Cardiac fibroblast (primary cell): ENCODE measurements at places on chromosomes 3 and 15.
A peak's percentile ranks its signal among the peaks of the same experiment; 100 is the strongest.

DNA sequence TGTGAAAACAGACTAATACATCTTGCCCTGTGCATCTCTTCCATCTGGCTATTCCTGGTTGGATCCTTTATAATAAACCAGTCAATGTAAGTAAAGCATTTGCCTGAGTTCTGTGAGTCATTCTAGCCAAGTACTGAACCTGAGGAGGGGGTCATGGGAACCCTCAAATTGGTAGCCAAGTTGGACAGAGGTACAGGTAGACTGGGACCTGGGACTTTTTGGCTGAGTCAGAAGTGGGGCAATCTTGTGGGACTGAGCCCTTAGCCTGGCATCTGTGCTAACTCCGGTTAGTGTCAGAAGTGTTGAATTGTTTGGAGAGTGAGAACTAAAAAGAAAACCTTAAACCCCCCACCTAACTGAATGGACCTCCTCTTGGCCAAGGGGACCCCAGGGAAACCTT lies 21.0 kb upstream of the LIMD1 start:
- DNase-seq, result no peak

DNA sequence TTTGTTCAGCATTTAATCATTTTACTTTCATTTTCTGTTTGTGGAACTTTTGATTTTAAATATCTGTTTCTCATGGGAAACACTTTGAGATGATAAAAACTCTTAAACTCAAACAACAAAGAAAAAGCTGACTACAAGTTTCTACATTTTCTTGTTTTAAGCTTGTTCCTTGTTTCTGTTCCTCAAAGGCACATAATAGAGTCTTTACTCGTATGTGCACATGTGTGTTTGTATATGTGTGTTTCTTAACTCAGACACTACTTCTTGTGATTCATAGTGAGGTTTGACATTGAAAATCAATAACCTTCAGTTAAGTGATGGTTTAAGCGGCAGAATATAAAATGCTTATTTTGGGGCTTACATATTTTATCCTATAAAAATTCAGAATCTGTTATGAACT lies 786.7 kb upstream of the EPHA6 start:
- no peak for DNase-seq

DNA sequence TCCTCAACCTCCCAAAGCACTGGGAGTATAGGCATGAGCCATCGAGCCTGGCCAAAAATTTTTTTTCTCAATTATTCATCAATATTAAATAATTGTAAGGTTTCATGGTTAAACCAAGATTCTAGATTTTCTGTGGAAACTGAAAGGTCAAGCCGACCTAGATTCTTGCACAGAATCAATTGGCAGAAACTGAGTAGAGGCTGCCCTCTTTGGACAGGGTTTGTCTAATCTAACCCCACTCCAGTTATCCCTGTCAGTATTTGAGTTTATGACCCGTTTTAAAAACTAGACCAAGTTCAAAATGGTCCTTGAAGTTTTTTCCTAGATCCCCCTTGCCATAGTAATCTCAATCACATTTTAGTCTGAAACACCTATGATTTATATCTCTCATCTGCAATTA lies 8.6 kb upstream of the ADAM10 start:
- peak; percentile 60 for DNase-seq

DNA sequence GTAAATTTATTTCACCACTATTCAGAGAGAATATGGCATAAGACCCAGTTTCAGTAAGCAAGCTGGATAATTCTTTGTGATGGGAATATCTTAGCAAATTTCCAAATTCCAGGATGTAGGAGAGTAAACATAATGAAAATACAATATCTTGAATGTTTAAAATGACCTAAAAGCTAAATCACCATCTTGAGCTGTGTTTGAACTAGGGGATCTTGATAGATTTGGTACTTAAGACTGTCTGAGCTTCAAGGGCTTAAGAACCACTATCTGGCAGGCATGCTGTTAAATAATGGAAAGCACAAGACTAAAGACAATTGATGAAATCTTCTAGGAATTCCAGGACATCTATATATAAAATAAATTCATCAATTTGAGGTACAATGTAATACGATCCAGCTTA lies 217.7 kb downstream of the ATP8B4 start:
- no peak for DNase-seq
